ENCODE measurements at places on chromosomes 6 and 20.

- peak; percentile 30 for DNase-seq
These were observed 2.4 kb downstream of the MTCL3 start for GRCh38 chr6:127516662-127517273.

DNA sequence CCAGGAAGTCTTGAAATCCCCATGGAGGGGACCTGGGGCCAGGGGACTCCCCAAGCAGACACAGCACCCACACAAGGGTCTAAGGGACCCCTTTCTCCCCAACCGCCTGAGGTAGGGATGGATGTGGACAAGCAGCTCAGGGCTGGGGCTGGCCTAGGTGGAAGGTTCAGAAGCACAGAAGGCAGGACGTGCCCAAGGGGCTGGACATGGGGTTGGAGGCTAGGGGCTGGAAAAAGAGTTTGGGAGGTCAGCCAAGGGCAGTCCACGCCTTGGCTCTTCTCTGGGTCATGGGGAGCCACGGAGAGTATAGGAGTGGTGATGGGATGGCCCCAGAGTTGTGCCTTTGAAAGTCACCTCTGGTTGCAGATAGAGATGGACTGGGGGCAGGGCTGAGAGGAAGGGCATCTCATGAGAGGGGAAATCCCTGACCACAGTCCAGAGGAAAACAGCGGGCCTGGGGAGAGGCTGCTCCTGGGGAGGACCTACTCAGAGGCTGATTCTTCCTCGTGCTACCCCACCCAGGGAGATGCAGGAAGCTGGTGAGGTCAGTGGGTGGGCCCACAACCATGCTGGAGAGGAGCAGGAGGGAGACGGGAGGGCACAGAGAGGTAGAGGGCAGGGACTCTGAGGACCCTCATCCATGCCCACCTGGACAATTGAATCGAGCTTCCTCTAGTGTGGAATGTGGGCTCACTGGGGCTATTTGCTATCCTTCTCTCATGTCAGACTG, 2.5 kb upstream of the HSPA12B start:
- no peak for DNase-seq

DNA sequence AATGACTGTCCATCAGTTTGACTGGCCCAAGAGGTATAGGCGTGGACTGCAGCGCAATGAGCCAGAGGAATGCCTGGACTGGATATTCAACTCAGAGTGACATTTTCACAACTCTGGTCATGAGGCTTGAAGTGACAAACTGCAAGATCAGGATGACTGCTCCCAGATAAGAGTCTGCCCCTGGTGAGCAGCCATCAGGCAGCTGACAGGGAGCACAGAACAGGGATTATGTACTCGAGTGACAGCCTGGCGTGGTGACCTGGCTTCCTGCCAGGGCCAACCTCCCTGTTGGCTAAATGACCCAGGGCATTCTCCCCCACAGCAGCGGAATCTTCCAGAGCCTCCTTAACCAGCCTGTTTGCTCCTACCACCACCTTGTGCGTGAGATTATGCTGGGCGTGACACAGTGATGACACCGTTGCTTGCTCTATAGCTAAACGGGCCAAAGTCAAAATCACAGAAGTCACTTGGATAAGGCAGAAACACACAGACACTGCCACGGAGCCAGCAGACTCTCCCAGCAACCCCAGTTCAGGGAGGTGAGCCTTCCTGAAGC, 209.1 kb upstream of the JARID2 start:
- no peak for DNase-seq

DNA sequence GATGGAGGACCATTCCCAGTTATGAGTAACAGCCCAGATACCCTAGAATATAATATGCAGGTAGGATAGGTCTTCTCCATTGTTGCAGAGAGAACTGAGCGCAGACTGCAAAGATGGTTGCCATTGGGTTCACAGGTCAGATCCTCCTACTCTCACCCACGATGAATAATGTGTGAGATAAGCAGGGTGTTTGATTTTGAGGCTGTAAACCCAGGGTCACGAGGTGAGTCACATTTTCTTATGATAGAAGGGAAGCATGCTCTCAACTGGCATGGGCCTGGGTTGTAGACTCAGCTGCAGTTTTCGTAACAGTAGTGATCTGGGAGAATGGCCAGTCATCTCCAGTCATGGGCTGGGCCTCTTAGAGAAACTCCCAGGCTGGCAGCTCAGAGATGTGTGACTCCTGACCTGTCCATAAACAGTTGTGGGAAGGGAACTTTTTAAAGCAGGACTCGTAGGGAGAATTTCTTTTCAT, 74.2 kb downstream of the CD164 start:
- DNase-seq = no peak

DNA sequence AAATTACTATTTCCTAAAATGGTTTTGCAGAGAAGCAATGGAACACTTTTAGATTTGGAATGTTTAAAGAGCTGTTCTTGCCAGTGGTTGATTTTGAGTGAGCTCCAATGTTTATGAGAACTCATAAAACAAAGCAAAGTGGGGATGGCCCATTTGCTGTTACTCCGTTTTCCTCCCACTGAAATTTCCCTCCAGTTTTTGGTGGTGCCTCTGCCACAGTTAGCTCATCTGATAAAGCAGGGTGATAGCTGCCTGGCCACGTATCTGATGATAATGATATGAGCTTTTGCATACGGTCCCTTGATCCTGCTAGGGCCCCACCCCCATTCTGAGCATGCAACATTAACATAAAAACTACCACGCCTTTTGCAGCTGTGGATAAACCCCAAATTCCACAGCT, 10.4 kb downstream of the CD83 start:
- no peak for DNase-seq

- DNase-seq = no peak
These were observed 15.7 kb upstream of the ENPP1 start for GRCh38 chr6:131792091-131792496.

Measured in activated T-cell treated with anti-CD3 and anti-CD28 coated beads for 1 hour (primary cell).